Muscle of back (tissue), 13 donors: ENCODE measurements at places on chromosomes 4 and X.

- no peak for DNase-seq
Observed at GRCh38 chrX:11342673-11343072, 49.5 kb downstream of the AMELX start.

- DNase-seq, result no peak
Observed at GRCh38 chr4:55989766-55990165, 41.0 kb downstream of the CEP135 start.

GRCh38 chr4:118850488-118851173 lies 14.7 kb upstream of the SEC24D start:
- DNase-seq, result no peak

- DNase-seq, result no peak
Observed at GRCh38 chr4:175378372-175378771, 433.7 kb downstream of the GPM6A start.

DNA sequence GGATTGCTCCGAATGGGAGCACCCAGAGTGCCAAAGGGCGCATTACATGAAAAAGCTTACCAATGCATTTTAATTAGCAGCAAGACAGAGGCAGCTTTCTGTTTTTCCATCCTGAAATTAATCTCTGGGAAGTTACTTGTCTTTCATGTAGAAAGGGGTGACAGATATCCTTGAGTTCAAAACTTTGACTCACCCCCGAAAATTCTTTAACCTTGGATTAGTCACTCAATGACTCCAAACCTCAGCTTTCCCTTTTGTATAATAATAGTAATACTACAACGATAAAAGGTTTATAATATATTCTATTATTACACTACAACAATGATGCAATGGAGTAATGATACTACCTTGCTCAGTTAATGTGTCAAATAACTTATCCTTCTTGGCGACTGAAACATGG lies 126.3 kb downstream of the ADAMTS3 start:
- DNase-seq, result no peak

DNA sequence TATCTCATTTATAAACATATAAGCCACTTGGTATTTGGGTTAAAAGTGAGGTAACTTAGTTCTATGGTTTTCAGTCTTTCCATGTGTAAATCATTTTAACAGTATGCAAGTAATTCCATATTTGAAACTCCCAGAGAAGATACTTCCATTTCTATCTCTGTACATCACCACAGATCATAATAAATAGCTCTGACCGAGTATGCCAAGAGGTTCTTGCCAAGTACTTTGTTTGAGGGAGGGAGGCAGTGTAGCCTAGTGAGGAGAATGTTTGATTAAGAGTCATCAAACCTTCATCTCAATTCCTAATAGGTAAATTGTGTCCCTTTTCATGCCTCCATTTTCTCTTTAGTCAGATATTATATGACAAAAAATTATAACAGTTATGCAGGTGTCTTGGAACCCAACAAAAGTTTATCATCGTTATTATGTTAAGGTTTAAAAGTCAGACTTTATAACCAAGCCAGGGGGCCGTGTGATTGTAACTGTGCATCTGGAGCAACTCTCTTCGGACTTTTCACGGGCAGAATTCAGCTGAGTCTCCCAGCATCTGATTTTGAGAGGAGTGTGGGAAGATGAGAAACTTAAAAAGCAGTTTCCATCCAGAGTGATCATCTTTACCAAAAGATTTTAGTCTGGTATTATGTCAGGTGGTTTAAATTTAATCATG lies 123.8 kb downstream of the ANK2 start:
- DNase-seq, result peak; percentile 76

- DNase-seq, result no peak
Observed at GRCh38 chr4:70581980-70582379, 10.1 kb upstream of the AMBN start.

DNA sequence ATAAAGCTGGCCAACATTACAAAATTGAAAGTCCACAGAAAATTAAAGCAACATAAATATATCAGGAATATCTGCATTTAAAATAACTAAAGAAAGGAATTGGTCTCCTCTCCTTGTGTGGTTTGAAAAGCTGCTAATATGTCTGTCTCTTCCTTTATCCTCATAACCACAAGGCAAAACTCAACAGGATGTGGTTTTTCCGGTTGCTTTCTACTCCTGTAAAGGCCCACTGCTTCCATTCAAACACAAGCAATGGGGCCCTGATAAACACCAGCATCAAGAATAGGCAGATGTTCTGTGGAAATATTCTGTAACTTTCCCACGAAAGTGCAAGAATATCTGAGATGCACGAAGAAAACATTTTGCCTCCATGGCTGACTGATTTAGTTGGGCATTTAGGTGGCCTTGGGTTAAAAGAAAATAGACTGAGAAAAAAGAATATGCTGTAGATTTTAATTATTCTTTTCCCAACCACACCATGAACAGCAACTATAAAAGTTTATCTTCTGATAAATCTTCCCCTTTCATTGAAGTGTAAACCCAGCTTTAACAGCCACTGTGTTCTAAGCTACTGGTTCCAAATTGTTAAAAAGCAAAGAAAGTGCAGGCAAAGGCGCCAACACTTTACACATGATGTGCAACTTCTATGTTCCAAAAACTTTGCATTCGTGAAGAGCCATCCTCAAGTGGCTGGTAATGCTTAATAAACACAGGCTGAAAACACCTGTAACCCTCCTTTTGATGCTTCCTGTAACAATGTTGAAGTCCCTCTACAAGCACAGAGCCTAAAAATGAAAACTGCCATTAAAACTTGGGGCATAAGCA lies 50.5 kb upstream of the NDST3 start:
- no peak for DNase-seq

GRCh38 chr4:18197467-18197866 lies 175.9 kb upstream of the LCORL start:
- DNase-seq, result no peak

DNA sequence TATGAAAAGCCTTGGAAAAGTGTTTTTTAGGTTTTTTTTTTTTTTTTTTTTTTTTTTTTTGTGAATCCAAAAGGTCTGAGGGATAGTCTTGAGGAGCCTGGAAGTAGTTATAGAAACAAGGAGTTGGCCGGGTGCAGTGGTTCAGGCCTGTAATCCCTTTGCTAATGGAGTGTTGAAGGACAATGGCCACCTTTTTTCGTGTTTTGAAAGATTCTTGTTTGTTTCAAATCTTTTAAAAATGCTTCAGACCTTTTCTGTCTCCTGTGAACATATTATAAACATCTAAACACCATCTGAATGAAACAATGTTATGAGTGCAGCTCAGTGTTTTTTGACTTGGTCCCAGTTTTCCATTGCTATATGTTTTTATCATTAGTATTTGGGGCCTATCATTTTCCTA lies 177.8 kb downstream of the SOWAHB start:
- DNase-seq, result no peak

DNA sequence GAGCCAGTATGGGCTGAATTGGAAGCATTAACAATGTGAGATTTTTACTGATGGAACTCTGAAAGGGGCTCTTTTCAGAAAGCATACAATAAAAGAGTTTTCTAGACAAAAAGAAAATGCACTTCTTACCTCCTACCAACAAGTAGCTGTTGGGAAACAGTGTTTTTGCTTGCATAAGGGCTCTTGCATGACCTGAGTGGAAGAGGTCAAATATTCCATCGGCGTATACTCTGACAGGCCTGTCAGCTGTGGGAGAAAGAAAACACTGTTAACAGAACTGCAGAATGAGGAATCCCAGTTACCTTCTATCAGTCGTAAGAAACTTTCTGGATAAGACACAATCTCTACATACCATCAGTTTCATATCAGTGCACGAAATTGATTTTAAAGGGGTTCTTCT lies 39.5 kb downstream of the PCYT1B start:
- no peak for DNase-seq

GRCh38 chr4:18664171-18664570 lies 642.6 kb upstream of the LCORL start:
- DNase-seq, result no peak

- peak; percentile 30 for DNase-seq
Observed at GRCh38 chrX:145818186-145819113, 821 bp downstream of the SLITRK2 start.

GRCh38 chr4:186844059-186844681 lies 120.5 kb upstream of the FAT1 start:
- peak; percentile 85 for DNase-seq

DNA sequence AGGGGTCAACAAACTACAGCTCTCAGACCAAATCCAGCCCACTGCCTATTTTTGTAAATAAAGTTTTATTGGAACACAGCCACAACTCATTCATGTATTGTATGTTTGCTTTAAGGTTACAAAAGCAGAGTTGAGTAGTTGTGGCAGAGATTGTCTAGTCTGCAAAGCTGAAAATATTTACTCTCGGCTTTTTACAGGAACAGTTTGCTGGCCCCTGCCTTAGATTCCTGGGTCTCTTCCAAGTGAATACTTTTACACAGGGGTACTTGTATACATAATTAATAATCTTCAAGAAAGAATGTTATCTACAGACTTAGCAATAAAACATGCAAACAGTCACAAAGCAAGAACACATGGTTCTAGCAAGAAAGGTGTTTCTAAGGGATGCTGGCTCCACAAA lies 154.2 kb downstream of the AMELX start:
- DNase-seq, result no peak

DNA sequence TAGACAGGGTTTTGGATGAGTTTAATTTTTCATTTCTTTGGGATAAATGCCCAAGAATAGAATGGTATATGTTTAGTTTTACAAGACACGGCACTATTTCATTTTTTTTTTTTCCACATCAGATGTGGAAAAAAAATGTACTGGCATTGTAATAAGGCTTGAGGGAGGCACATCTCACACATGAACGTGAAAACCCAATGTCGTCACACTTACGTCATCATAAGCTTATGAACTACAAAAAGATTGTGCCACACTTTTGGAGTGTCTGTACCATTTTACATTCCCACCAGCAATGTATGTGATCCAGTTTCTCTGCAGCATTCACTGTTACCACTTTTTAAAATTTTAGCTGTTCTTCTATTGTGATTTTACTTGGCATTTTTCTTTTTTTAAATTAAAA lies 74.2 kb downstream of the TAF1 start:
- no peak for DNase-seq

DNA sequence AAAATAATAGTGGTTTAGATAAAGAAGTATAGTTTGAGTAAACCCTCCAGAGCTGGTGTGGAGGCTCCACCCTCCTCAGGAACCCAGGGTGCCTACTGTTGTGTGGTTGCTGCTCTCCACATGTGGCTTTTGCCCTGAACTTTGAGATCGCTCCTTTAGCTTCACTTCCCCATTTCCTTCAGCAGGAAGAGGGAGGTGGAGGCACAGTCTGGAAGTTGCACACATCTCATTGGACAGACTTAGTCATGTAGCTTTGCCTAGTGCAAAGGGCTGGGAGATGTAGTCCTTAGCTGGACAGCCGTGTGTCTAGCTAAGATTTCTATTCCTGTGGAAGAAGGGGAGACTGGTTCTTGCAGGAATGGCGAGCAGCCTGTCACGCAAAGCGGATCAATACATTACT lies 37.9 kb downstream of the RGS12 start:
- DNase-seq, result no peak

GRCh38 chr4:23993373-23993772 lies 103.5 kb upstream of the PPARGC1A start:
- DNase-seq, result no peak

DNA sequence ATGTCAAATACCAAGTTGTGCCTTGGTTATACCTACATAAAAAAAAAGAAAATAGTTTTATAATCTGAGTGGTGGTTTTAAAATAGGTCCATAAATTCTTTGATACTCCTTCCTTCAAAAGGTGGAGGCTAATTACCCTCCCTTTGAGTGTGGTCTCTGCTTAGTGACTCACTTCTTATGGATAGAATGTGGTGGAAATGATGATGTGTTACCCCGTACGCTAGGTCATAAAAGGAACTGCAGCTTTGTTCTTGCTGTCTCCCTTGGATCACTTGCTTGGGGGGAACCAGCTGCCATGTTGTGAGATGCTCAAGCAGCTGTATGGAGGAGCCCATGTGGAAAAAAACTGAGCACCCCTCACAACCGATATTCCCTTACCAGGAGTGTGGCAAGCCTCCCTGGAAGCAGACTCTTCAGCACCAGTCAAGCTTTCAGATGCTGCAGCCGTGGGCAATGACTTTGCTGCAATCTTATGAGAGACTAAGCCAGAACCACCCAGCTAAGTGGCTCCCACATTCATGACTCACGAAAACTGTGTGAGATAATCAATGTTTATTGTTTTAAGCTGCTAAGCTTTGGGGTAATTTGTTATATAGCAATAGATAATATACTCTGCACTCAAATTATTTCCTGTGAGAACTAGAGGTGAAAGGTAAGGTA lies 195.0 kb upstream of the GATB start:
- DNase-seq, result no peak

DNA sequence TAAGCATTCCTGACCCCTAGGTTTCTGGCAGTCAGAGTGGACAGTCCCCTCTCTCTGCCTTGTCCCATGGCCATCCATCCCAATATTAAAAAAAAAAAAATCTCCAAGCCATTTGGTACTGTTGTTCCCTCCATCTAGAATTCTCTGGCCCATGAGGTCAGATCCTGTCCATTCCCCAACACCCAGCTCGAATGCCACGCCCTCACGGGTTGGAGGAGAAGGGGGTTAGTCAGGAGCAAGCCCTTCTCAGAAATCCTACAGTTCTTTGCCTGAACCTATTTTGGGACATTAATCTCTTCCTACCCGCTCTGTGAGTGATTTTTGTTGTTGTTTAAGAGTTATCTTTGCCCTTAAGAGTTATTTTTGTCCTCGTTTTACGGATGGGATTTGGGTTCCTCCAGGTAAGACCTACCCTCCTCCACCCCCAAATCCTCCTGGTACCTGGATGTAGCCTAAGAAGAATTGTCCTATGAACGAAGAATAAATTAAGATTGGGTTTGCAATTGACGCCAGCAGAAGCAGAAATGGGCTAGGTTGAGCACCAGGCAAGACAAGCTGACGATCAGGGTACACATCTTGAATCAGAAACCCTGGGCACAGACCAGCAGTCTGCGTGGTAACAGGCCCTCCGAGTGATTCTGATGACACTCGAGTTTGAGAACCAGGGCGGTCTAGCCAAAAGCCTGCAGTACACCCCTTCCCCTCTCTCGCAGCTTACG lies 977 bp downstream of the RNF175 start:
- DNase-seq, result no peak

- DNase-seq, result no peak
Observed at GRCh38 chr4:152734699-152735050, 44.9 kb downstream of the TIGD4 start.

GRCh38 chr4:88969271-88969670 lies 87.7 kb downstream of the FAM13A start:
- no peak for DNase-seq

- DNase-seq, result no peak
Observed at GRCh38 chrX:5449323-5449722, 779.3 kb downstream of the NLGN4X start.

DNA sequence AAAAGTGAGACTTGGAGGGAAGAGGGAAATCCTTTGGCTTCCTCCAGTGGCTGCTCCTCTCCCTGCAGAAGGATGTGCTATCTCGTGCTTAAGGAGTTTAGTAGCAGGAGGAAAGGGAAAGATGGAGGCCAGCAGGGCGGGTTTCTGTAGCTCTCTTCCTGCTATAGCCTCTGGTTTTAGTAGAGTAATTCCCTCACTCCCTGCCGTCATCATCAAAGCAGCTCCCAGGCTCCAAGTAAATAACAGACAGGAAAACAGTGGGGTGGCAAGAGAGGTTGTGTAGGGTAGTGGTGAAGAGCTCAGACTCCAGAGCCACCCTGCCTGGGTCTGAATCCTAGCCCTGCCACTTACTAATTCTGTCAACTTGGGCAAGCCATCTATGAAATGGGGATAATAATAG lies 81.5 kb upstream of the CITED1 start:
- no peak for DNase-seq

GRCh38 chr4:6912441-6912840 lies 2.8 kb downstream of the TBC1D14 start:
- DNase-seq, result no peak

- DNase-seq, result no peak
Observed at GRCh38 chr4:83361416-83362103, 26.9 kb upstream of the HPSE start.
